CD4-positive, alpha-beta T cell treated with Interleukin-4 for 1 hour (primary cell): ENCODE measurements at places on chromosomes 11 and 22.

DNA sequence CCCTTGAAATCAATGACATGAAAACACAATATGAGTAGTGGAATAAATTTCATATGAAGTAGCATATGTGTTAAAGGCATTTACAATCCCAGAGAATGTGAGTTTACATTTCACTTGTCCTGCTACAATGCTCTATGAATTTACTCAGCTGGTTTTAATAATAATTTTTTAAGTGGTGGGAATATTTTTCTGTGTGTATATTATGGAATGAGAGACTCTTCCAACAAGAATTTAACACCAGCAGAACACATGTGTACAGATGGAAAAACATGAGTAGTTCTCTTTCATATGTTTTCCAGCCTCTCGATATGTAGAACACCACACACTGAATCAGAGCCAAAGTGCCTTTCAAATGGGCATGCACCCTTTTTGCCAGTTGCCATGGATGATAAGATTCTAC, 170.4 kb downstream of the MAML2 start:
- DNase-seq: no peak

DNA sequence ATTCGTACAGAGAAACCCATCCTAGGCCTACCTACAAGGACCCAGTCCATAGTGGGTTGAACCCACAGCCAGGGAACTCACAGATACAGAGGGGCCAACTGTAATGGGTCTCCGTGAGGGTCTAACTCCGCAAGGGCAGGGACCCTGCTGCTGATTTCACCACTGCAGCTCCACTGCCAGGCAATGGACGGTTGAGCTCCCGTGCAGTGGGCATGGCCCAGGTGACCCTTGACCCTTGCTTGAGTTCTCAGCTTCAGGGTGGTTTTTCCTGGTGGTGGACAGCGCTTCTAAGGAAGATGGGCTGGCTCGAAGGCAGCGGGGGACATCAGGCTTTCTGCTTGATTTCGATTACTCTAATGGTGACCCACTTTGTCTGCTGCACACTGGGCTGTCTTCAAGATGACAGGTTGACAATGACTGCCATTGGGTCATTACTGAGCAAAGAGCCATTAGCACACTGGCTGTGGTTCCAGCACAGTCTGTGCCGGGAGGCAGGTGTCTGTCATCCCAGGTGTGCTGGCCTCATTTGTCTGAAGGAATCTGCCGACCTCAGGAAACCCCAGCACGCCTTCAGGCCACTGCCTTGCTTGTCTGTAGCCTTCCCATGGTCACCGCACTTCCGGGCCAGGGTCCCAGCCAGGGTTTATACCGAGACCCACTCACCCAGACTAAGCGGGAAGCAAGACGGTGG, 3.7 kb upstream of the GAL start:
- no peak for DNase-seq

- no peak for DNase-seq
Measured at GRCh38 chr22:46478083-46478551, 59.3 kb downstream of the CELSR1 start.

- DNase-seq: no peak
Measured at GRCh38 chr11:117639601-117640000, 157.4 kb downstream of the DSCAML1 start.

DNA sequence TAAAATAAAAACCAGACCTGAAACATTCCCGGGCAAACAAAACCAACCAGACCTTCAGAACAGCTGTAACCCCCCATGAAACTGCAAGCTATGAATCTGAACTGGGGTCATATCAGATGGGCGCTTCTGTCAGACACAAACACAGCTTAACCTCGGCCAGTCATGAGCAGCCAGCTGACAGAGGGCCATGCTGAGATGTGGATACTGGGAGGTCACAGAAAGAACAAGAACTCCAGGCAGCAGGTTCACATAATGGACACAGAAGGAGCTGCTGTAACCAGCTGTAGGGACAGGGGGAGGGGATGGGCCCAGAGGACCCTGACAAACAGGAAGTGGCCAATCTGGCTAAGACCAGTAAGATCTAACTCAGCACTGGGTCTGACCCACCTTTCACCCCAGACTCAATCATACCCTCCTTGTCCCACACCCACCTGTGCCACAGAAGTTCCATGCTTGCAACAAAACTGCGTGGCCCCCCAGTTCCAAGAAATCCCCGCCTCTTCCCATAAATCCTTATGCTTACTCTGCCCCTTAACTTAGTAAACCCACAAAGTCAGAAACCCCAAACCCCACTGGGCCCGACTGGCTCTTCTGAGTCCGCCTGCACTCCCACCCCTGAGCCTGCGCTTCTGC, 4.0 kb downstream of the APOL4 start:
- no peak for DNase-seq

- DNase-seq: no peak
Measured at GRCh38 chr11:117160826-117161225, 16.7 kb downstream of the PAFAH1B2 start.

DNA sequence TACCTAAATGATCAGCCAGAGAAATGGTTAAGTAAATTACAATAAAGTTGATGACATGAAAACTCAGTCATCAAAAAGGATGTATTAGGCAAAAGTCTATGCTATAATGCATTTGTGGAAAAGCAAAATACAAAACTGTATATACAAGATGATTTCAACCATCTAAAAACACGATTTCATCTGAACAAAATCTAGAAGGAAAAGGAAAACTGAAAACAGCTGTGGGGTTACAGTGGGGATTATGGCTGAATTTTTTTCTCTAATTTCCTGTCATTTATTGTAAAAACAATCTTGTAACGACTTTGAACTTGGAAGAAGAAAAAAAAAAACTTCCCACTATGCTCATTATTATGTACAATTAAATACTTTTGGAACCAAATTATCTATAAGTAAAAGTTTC, 30.3 kb downstream of the CHEK2 start:
- DNase-seq: no peak
